ENCODE measurements at places on chromosomes 2 and 18.

- DNase-seq, result no peak
These were observed 19.5 kb upstream of the WIPF1 start for GRCh38 chr2:174617120-174617519.

- no peak for DNase-seq
These were observed 483.8 kb downstream of the GALR1 start for GRCh38 chr18:77733292-77733903.

GRCh38 chr2:240320204-240320993, 115.1 kb upstream of the GPC1 start:
- DNase-seq, result no peak

DNA sequence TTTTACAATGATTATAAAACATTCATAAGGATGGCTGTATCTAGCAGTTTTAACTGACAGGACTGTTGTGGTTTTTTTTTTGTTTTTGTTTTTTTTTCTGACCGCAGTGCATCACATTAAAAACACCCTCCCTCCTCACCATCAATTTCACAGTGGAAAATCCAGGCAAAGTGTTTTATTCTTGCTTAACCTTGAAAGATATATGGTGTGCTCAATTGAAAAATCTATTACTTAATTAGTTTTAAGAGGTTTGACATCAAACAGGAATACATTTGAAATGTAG, 250.7 kb downstream of the DLGAP1 start:
- DNase-seq, result no peak

DNA sequence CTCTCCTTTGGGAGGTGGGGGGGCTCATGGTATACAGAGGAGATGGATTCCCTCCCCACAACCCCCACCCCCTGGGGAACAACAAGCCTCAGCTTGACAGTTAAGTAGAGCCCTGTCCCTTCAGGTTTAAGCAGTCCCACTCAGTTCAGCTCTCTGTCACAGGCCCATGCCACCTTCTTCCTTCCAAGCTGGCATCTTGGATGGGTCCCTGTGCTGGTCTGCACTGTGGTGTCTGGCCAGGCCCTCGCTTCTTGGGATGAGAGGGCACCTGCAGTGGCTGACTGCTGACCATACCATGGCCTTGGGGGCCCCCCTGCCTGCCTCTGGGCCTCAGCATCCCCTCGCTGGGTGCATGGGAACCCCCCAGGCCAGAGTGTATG, 20.4 kb upstream of the GPR17 start:
- DNase-seq, result no peak

DNA sequence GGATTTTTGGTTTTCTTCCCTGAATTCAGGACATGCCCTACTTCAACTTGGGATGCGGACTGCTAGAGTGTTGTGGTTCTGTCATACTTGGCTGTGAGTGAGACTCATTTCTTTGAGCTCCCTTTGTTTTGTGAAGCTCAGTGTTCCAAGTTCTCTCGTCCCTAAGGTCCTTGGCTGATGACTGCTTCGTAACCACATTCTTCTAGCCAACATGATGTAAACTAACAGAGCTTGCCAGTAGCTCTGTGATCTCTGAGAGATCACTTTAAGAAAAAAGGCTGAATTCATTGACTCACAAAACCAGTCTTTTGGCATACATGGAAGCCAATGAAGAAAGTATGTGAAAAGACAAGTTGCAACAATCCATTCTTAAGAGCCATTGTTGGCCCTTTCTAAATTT, 96.9 kb upstream of the MSTN start:
- no peak for DNase-seq

- DNase-seq, result no peak
These were observed 422.5 kb downstream of the METTL4 start for GRCh38 chr18:2148823-2149222.

- DNase-seq, result no peak
These were observed 19.2 kb upstream of the SPATA3 start for GRCh38 chr2:230976671-230977171.

DNA sequence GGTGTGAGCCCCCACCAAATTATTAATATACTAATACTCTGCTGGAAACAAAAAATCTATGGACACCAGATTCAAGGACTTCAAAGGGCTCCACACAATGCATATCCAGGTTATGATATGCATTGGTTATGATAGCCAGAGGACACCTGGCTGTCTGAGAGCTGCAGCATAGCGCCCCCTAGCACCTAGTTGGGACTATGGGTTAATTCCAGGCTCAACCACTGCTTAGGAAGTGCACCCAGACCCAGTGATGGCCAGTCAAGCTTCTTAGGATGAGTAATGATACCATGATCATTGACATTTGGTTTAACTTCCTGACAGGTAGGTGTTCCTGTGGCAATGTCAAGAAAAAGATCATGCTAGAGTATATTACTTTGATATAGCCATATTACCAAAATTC, 3.8 kb upstream of the FRZB start:
- peak; percentile 6 for DNase-seq

DNA sequence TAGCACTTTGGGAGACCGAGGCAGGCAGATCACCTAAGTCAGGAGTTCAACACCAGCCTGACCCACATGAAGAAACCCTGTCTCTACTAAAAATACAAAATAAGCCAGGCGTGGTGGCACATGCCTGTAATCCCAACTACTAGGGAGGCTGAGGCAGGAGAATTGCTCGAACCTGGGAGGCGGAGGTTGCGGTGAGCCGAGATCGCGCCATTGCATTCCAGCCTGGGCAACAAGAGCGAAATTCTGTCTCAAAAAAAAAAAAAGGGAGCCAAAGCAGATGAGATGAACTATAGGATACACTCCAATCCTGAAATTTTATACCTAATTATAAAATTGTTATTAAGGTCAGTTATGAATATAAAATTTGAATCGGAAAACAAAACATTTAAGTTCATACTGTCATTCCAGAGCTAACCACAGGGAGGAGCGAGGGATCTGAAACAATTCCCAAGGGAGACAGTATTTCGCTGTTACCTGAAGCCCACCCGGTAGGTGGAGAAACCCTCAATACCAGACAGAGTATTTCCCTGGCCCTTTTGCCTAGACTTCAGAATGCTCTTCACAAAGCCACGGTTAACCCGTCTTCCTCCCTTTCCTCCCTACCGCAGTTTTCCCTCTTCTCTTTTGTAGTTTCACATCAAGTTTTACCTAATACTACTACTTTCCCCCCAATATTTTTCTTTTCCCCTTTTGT, 1.4 kb downstream of the PPM1G start:
- DNase-seq, result peak; percentile 18

- DNase-seq, result no peak
These were observed 30.1 kb downstream of the UXS1 start for GRCh38 chr2:106163948-106164545.

DNA sequence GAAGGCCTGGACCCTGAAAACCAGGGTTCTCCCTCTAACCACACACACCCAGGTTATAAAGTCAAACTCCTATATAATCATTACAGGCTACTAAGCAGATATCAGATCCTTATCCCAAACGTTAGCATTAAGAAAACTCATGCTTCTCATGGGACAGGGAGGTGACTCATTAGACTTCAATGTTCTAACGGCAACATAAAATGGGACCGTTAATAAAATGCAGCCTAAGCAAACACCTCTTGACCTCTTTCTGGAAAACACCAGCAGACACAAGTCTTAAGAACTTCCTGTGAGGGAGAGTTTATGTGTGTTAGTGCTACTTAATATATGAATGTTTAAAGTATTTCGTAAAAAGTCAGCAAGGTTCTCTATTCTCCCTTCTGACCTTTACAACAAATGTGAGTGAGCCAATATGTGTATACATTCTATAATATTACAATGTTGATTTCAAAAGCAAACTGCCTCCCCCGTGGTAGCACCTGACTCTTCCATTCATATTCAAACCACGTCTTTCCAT, 31.7 kb downstream of the LPIN2 start:
- DNase-seq, result no peak

DNA sequence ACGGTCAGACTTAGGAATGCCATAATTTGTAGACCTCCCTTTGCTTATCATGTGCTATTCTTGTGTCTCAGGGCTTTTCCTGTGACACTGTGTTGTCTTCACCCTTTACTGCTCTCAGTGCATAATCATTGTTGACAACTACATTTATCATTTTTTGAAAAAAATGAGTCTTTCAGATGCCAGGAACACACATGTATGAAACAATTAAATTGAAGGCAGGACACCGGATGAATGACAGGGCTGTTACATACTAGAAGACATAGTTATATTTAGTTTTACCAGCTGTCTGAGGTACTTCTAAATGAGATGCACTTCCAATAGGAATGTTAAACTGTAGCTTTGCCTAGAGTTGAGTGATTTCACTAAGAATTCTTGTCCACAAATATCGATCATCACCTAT, 243.5 kb downstream of the LRP1B start:
- DNase-seq, result no peak

GRCh38 chr2:121944072-121944831, 188.8 kb downstream of the TSN start:
- peak; percentile 15 for DNase-seq

- DNase-seq, result no peak
These were observed 134.7 kb upstream of the EPAS1 start for GRCh38 chr2:46162329-46163097.

GRCh38 chr2:119156105-119156890, 2.3 kb downstream of the C1QL2 start:
- no peak for DNase-seq

DNA sequence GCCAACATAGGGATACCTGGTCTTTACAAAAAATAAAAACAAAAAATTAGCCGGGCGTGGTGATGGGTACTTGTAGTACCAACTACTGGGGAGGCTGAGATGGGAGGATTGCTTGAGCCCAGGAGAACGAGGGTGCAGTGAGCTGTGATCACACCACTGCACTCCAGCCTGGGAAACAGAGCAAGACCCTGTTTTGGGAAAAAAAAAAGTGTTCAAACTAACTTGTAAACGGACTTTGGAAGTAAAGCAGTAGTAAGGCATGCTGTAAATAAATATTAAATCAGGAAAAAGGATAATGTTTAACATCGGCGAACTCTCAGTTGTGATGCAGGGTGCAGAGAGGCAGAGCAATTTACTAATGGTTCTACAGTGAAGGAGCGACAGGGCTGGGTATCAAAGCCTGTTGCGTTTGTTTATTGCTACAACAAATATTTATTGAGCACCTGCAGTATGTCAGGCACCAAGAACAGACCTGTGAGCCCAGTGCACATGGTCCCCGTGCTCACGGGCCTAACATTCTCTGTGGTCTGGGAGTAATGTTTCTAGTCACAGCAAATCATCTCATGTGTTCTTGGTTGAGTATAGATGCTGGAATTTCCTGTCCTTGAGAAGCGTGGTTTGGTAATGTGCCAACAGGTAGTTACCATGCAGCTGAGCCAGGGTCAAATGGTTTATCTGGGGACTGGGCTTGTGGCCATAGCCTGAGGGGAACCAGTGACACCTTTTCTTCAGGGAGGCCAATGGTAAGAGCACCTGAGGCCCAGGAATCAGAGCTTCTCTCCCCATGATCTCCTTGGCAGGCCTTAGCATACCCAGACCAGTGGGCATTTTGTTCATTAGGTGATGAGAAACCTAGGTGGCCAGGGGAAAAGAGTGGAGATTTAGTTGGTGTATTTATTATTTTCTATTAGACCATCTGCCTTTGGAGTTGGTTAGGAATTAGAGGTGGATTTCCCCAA, 27.9 kb upstream of the GREB1 start:
- no peak for DNase-seq

- DNase-seq, result no peak
These were observed 236.5 kb upstream of the SPHKAP start for GRCh38 chr2:228417956-228418355.

DNA sequence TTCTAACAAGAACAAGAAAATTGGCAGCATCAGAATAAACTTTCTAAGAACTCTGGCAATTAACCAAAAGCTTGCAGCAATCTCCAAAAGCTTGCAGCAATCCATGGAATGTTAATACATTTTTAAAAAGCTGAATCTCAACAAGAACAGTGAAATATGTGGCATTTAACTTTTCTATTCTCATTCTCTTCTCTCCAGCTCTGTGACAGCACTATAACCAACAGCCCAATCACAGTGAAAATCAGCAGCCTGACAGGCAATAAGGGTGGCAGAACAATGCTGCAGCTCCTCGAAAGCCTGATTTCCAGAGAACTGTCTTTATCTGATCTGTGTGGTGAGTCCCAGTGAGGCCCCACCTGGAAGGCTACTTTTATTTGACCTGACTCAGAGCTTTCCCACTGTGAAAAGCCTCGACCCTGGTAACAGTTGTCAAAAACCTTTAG, 60.0 kb downstream of the TMEM131 start:
- no peak for DNase-seq

- no peak for DNase-seq
These were observed 1099.4 kb upstream of the PIK3C3 start for GRCh38 chr18:40855661-40856060.

DNA sequence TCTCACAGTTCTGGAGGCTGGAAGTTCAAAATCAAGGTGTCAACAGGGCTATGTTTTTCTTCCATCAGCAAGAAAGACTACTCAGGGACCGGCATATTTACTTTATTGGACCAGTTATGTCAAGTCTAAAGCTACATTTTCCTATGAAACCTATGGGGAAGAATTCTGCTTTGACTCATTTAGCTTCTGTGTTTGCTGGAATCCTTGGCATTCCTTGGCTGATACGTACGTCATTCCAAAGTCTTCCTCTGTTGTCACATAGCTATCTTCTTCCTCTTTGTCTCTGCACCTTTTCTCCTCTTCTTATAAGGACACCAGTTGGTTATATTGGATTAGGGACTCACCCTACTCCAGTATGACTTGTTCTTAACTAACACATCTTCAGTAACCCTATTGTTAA, 137.4 kb upstream of the FBXO11 start:
- DNase-seq, result no peak

DNA sequence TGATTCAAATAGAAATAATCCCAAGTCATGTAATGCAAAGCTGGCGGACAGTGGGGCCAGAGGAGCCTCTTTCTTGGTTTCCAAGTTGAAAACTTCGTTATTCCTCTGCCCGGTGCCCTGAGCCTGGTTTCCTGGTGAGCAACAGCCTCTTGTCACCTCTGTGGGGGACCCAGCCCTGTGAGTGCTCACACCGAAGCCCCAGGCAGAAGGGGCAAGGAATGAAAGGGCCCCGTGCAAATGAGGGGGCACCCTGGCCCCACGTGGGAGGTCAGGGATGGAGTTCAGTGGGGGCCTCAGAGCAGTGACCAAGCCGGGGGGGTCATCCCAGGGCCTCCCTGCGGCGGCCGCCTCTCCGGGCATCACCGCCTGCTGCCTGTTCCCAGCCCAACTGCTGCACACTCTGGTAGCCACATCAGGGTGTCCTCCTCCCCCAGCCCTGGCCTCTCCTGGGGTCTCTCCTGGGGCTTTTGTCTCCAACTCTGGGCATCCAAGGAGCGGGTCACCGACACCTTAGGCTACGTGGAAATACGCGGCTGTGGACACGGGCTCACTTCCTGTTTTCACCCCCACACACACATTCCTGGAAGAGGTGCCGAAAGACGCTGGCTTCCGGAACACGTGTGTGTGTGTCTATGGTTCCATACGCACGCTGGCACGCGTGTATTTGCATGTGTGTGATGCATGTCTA, 64.5 kb downstream of the TWIST2 start:
- no peak for DNase-seq

DNA sequence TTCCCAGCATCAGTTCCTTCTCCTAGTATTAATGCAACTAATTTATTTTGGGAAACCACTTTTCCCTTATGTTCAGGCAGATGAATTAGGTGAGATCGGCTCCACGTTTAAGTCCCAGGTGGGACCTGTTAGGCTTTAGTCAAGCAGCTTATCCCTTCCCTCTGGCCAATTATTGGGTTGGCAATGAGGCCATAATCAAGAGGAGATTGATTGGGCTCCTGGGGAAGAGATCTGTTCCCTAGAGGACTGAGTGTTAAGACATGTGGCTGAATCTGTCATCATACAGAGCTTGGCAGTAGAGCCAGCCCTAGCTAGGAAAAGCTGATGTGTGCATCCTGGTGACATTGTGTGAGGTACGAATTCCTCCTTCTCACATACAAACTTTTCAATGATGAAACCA, 104.4 kb downstream of the PTH2R start:
- DNase-seq, result no peak

Data from SW 1271 (cell line).